ENCODE measurements at places on chromosomes 6 and 20.

- DNase-seq: no peak
Observed at GRCh38 chr6:35973670-35974222, 50.7 kb downstream of the SLC26A8 start.

DNA sequence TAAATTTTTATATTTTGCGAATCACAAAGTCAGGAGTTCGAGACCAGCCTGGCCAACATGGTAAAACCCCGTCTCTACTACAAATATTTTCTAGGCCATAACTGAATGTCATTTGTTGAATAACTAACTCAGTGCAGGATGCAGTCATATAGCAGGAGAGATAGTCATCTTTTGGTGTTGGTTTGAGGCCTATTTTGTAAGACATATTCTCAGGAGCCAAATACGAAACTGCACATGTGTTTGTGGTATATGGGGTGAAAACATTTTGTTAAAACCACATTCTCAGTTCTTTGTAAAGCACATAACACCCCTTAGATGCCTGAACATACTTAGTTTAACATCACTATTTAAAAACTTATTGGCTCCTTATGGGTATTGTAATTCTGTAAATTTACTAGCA lies 4.7 kb upstream of the ENPP5 start:
- DNase-seq: no peak

GRCh38 chr6:126038234-126038633 lies 51.9 kb downstream of the TRMT11 start:
- DNase-seq: no peak

DNA sequence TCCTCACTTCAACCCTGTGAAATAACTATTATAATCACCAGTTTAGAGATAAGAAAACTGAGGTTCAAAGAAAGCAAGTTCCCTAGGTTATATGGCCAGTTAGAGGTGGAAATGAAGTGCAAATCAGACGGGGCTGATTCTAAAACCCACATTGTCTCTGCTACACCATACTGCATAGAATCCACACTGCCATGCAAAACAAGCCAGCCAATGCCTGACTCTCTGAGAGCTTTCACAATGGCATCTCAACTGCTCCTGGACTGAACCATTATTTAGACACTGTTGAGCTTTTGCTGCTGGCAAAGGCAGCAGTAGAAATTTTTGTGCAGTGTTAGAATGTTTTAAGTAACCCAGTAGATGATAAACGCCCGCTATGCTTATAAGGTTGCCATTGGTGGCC lies 195.2 kb upstream of the CNR1 start:
- DNase-seq: no peak

- no peak for DNase-seq
Observed at GRCh38 chr20:2707353-2708072, 14.9 kb downstream of the EBF4 start.

- no peak for DNase-seq
Observed at GRCh38 chr6:132194529-132194928, 206.7 kb downstream of the MOXD1 start.

DNA sequence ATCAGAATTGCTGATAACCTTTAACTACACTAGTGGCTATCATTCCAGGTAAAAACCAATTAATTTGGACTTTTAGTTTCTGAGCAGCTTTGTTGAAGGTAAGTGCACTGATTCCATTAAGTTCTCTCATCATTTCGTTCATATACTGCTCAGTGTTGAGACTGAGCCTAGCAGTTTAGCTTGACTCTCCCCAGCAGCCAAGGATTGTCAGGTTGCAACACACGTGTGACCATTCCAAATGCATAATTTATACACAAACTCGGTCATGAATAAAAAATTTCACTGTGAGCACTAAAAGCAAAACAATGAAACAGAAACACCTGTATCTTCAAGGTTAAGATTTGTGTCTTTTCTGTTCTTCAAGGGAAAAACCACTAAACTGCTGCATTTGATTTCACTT lies 8.9 kb downstream of the FERMT1 start:
- DNase-seq: no peak

DNA sequence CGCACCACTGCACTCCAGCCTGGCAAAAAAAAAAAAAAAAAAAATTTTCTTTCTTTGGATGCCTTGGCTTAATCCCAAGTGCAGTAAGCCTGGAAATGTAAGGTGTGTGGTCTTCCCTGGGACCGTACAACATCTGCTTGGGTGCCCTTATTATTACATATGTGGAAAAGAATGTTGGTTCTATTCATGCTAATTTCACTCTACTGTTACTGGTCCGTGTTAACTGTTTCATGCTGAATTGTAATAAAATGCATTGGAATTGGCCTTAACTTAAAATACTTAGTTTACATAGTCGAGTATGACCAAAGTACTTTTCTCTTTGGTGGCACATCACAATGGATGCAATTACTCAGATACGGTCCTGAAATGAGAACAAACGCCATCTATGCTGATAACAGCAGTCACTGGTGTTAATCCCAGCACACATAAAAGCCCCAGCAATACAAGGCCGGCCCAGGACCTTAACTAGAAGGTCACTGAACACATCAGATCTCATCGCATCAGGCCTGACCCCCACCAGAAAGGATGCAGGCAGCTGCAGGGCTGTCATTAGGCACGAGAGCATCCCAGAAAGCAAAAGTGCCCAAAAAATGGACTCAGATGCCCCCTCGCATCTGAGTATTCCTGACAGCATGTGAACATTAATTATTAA lies 1.2 kb downstream of the SERPINB6 start:
- peak; percentile 34 for DNase-seq

DNA sequence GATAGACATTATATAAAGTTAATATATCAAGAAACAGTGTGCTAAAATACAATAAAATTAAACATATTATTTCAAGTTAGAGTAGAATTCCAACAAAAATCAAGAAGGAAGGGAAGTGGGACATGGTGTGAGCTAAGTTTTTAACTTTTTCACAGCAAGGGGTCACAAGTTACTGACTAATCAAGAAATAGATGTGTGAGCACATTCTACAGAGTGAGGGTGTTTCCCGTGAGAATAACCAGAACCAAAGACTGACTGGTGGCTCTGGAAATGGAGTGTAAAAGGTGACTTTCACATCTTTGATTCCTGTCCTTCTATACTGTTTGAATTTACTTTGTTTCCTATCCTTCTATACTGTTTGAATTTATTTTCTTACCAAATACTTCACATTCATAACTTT lies 206.6 kb downstream of the TASP1 start:
- no peak for DNase-seq

- DNase-seq: no peak
Observed at GRCh38 chr6:157433678-157434081, 52.7 kb downstream of the ZDHHC14 start.

DNA sequence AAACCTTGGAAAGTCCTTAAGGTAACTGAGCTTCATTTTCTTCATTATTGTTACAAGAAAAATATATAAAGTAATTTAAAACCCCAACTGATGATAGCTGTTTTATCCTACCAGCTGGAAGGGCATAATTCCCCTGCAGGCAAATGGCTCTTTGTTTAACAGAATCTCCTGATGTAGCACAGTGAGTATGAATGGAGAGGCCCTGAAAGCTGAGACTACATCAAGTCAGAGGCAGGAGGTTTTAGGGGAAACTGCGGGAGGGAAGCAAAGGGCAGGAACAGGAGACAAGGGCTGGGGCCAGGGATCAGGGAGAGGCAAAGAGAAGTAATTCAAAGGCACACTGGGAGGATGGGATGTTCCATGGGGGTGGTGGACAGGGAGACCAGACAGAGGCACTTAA lies 119.0 kb upstream of the LRFN2 start:
- DNase-seq: no peak

- DNase-seq: peak; percentile 31
Observed at GRCh38 chr20:53413186-53413631, 180.4 kb downstream of the ZNF217 start.

- no peak for DNase-seq
Observed at GRCh38 chr6:27568226-27568897, 95.5 kb upstream of the ZNF184 start.

DNA sequence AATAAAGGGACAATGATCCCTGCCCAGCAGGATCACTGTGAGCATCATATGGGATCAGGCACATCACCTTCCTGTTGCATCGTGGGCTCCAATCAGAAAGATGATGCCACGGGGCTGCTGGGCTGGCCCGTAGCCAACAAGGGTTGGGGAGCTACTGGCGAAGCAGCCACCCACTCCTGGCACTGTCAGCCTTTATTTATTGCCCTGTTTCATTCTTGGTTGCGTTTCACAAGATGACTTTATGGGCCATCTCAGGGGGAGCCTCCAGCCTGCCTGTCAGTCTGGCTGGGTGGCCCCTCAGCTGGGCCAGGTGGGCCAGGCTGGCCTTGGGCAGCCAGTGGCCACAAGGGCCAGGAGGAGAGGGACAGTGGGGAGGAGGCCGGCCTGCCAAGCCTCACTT lies 17.3 kb downstream of the VSTM2L start:
- no peak for DNase-seq

DNA sequence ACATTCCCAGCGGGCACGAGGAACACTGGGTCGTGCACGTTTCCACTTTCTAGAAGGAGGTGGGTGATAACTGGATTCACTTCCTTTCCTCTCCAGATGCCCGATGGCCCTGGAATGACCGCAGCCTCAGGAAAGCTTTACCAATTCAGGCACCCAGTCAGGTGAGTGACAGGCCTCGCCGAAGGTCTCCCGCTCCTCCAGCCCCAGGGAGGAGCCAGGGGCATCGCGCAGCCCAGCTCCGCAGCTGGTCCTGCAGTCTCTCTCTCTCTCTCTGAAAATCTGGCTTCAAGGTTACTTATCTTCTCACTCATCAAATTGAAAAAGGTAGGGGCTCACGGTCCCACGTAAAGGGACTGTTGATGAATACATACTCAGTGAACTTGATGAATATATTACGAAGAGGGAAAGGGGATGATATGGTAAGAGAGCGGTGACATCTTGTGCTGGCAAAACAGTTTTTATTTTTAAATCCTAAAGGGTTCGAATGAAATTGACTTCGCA lies 891 bp downstream of the RIPPLY2 start:
- no peak for DNase-seq

DNA sequence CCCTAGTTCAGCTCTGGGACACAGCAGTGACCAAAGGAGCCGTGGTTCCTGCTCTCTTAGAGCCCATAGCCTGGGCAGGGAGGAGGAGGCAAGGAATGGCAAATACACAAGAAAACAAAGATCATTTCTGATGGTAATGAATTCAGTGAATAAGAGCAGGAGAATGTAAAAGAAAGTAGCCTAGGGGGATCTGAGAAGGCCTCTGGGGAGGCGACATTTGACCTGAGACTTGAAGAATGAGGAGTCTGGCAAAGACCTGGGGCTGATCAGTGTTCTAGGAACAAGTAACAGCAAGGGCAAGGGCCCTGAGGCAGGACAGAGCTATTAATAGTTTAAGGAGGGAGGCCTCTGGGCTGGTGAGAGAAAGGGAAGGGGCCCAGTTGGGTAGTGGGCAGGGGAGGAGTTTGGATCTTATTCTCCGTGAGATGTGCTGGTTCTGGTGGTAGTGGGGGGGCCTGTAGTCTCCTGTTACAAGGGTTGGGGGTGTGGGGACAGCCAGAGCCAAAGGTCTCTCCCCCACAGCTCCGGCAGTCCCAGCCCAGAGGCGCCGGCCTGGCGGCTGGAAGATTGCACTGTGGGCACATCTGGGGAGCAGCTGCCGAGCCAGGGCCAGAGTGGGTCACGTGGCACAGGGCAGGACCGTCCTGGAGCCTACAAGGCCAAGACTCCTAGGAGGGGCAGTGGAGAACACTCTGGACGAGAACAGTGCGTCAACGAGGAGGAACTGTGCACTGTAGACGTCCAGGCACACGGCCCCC lies 9.3 kb upstream of the ID1 start:
- peak; percentile 95 for DNase-seq

- DNase-seq: no peak
Observed at GRCh38 chr6:16546861-16547260, 214.4 kb downstream of the ATXN1 start.

DNA sequence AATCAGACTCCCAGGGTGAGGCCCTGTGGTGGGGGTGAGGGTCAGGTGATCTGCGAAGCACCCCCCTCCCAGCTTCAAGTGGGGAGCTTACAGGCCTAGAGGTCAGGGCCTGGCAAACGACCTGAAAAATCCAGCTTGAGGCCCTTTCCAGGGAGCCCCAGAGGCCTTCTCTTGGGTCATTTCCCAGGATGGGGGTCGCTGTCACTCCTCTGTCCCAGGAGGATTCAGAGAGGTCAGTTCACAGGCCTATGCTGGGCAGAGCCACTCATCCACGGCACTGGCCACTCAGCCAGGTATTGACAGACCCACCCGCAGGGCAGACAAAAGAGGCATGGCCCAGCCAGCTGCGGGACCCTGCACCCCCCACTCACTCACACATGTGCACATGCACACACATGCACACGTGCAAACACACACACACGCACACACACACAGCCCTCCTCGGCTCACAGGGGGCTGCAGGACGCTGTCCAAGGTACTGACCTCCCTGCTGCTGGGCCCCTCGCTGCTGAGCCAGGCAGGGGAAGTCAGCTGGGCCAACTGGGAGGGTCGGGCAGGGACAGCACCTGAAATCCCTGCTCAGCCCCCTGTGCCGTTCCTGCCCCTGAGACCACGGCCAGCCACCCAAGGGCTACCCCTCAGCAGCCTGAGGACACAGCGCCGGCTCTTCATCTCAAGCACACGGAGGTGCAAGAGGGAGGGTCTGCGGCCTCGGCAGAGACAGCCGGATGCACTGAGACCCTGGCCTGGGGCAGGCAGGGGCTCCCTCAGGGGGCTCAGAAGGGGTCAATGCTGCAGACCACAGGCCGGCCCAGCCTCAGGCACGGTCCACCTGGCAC lies 113.8 kb downstream of the TAF4 start:
- peak; percentile 48 for DNase-seq

- DNase-seq: no peak
Observed at GRCh38 chr6:14985366-14985765, 260.5 kb upstream of the JARID2 start.

DNA sequence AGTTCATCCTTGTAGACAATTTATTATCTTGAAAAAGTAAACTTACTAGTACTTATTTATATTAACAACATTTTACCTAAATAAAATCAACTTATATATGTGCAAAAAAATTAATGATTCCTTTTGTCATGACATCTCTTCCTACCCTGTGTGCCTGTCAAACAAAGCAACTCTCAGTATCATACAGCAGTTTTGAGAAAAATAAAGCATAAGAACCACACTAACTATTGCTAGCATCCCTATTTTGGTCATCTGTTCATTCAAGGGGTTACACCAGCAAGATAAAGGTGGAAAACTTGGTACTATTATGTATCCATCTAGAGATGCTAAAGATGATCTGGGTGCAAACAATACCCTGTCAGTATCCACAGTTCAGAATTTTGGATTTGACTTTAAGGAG lies 7.4 kb upstream of the HLA-DRB1 start:
- DNase-seq: no peak

DNA sequence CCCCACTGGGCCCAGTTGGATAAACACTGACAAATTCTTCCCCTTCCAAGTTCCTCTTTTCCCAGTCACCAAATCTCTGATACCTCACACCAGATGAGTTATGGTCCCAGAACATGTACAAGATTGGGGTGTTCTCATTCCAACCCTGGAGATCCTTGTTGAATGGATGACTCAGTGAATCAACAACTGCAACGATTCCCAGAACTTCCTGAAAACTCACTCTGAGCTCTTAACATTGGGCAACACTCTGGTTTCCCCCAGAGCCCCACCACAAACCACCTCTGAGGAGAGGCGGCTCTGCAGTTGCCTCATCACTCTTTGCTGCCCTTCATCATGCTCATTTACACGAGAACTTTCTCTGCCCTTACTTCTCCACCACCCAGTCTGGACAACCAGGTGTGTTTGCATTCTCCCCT lies 115.2 kb downstream of the MRPL14 start:
- peak; percentile 79 for DNase-seq
